Heart right ventricle (tissue), 16 donors: ENCODE measurements at places on chromosomes 7 and 10. TPM values are rescaled to one million over a fixed set of nuclear protein-coding genes. Genes with fewer than 3 reads are reported as not detected.

The HOXA10 gene
- not detected for total RNA-seq

The TFEC gene
- 0.41 TPM for total RNA-seq

The GBX1 gene
- 2.0 TPM for total RNA-seq

The C1QL3 gene
- not detected for total RNA-seq

The CUL2 gene
- 35.0 TPM for total RNA-seq

The ZNF503 gene
- total RNA-seq = 2.5 TPM

The SHH gene
- total RNA-seq = not detected

The TAS2R16 gene
- total RNA-seq = not detected

DNA sequence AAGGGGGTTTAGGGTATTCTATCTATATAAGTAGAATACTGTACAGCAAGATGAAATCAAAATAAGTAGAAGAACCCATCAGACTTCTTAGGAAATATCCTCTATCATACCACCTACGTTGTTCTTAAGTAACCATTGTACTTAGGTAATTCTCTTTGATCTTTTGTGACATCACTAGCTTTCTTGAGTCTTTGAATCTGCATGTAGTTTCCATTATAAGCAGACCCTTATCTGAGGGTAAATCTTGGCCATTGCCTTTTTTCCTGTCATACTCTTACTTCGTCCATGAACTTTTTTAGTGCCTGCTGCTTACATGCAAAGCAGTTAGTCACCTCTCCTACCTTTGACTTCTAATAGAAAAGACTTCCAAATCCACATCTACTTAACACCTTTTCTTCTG is 49.0 kb downstream of the WAC start:
- no peak for DNase-seq

- DNase-seq = no peak
These were observed 28.9 kb downstream of the MGAM start for GRCh38 chr7:142024547-142024946.

DNA sequence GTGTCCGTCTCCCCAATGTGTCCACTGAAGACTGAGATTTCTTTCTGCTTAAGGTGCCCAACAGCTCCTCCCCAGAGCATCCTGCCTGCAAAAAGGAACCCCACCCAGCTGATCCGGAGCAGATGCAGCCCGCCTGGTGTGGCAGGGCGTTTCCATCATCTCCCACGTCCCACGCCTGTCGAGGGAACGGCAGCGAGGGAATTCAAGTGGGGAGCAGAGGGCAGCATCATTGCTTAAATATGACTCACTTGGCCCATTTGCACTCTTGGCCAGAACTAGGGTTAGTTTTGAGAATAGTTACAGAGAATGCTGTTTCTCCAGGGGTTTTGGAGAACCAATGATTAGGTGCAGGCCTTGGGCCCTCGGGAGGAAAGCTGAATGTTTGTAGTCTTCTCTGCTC is 20.8 kb downstream of the VWA2 start:
- DNase-seq = peak; percentile 42

- no peak for DNase-seq
These were observed 58.0 kb downstream of the GNAT3 start for GRCh38 chr7:80453699-80454340.

GRCh38 chr10:58264780-58265179 is 2.9 kb downstream of the IPMK start:
- DNase-seq = no peak

GRCh38 chr7:44282601-44283171 is 42.7 kb downstream of the CAMK2B start:
- peak; percentile 5 for DNase-seq

DNA sequence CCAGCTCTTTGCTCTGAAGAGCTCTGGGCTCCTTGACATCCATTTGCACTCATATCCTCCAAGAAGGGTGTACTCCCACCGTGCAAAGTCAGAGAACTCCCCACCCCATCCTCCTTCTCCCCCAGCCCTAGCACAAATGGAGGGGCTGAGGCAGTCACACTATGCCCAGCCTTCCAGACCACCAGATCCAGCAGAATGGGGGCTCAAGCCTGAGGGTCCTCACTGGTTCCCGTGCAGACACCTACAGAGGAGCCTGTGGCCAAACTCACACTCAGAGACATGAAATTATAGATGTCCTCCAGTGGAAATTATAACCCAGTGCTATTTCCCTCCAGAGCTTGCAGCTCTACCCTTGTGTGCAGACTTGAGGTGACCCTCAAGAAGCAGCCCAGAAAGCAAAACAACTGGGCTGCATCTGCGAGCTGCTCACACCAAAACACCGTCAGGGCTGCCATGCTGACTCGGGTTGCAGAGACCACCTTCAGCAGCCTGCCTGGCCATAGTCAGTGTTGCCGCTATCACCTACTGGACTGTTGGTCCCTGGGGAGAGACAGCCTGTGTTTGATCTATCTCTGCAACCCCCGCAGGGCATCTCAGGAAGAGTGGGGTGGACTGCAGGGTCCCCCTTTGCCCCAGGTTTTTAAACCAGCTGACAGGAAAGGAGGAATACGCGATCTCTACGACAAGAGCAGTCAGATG is 7.4 kb downstream of the ZNF488 start:
- no peak for DNase-seq

DNA sequence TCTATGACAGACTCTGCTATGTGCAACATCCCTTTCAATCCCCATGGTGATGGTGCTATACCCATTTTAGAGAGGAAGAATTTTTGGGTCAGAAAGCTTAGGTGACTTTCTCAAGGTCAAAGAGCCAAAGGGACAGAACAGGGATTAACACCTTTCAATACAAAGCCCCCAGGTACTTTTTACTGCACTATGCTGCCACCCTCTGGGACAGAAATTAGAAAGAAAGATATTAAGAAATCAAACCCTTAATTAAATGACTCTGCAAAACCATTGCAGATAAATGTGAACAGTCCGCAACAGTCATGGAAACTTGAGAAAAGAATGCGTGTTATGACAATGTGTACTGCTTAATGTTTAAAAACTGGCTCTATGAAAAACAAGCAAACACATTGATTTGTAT is 673.7 kb downstream of the MAGI2 start:
- DNase-seq = no peak

DNA sequence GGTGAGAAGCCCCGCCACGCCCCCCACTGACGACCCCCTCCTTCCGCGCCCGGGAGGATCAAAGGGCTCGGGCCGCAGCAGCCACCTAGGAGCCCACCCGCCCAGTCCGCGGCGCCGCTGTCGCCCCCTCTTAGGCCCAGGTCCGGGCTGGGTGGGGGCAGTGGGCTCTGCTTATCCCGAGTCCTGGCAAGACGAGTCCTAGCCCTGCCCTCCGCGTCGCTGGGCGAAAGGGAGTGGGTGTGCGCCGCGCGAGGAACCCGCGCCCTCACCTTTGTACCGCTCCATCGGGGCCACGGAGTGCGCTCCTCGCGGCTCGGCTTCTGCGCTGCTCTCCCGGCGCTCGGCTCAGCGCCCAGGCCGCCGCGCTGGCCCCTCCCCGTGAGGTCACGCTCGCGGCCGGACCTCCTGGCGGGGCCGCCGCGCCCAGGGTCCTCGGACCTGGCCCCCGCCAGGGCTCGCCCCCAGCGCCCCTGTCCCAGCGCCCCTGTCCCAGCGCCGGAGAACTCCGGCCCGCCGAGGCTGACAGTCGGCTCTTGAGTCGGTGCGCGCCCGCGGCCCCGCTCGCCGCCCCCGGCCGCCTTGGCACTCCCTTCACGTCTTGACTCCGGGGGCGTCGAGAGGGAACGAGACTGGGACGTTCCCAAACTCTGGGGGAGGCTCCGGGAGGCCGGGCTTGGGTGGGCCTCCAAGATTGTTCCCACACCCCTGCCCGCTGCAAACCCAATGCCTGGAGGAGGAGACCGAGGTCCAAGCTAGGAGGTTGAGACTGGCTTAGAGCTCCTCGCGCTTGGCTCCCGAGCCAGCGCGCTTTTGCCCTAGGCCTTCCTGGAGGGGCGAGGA is at the start of gene AFAP1L2:
AFAP1L2 (minus strand) TSS at position 332 of the 840 bp plus-strand sequence; CDS start at position 285, 47 bp downstream.
- DNase-seq = no peak

GRCh38 chr10:22110761-22111160 is 107.1 kb downstream of the EBLN1 start:
- no peak for DNase-seq

GRCh38 chr10:129097776-129098330 is 369.2 kb upstream of the MGMT start:
- no peak for DNase-seq

- DNase-seq = no peak
These were observed 26.5 kb upstream of the SMIM30 start for GRCh38 chr7:113144817-113145216.

GRCh38 chr10:65219444-65219843 is 1698.2 kb downstream of the REEP3 start:
- DNase-seq = no peak

DNA sequence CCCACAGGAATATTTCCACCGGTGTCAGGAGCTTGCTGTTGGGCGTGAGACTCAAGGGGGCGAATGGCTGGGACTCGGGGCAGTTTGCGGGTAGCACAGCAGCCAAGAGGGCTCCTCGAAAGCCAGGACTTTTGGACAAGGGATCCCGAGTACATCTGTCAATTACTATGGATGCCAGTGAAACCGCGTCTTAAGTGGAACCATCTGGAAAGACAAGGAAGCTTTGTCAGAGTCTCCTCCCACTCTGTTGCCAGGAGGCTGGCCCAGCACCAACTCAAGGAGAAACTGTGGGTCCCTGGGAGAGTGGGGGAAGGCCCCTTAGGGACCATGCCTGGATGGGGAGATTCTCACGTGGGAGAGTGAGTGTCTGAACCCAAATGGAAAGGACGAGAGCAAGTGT is 57.1 kb downstream of the C10orf143 start:
- DNase-seq = no peak

GRCh38 chr7:18016547-18017444 is 10.8 kb downstream of the PRPS1L1 start:
- DNase-seq = no peak

- DNase-seq = no peak
These were observed 111.3 kb upstream of the TNS3 start for GRCh38 chr7:47693216-47693615.

DNA sequence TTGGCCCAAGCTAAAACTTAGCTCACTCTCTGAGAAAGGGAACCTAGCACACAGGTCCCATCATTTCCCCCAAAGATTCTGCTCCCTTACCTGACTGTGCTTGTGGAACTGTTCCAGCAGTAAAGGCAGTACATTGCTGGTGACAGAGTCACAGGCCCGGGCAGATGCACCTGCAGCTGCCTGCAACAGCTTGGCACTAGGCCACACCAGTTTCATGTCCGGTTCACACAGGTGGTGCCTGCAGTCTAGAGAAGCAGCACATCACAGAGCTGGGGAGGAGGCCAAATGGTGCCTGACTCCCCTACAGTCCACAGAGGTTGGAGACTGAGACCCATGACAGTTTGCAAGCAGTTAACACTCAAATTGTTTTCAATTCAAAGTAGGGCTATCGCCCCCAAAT is 22.2 kb downstream of the ZDHHC16 start:
- DNase-seq = no peak

- no peak for DNase-seq
These were observed 6.4 kb upstream of the CYTH3 start for GRCh38 chr7:6278749-6279310.

DNA sequence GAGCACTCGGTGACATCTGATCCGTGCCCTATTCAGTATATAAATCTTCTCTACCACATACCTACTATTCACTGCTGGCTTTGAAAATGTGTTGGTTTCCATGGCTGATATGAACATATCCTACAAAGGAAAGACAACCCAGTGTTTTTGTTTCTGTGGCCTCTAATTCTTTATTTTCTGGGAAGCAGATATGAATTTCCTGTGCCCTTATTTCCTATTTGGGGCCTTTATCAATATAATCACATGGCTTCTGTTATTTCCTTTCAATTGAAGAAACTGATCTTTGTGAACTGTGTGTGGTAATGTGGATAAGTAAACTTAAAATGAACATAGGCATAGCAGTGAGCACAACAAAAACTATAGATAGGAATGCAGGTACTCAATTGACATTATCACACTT is 10.6 kb downstream of the CCNJ start:
- no peak for DNase-seq
